ENCODE measurements at places on chromosomes 2 and 18.

- no peak for DNase-seq
Measured at GRCh38 chr18:76981396-76981968, 151.1 kb downstream of the MBP start.

- DNase-seq = no peak
Measured at GRCh38 chr18:3592864-3593263, 142.9 kb downstream of the TGIF1 start.

DNA sequence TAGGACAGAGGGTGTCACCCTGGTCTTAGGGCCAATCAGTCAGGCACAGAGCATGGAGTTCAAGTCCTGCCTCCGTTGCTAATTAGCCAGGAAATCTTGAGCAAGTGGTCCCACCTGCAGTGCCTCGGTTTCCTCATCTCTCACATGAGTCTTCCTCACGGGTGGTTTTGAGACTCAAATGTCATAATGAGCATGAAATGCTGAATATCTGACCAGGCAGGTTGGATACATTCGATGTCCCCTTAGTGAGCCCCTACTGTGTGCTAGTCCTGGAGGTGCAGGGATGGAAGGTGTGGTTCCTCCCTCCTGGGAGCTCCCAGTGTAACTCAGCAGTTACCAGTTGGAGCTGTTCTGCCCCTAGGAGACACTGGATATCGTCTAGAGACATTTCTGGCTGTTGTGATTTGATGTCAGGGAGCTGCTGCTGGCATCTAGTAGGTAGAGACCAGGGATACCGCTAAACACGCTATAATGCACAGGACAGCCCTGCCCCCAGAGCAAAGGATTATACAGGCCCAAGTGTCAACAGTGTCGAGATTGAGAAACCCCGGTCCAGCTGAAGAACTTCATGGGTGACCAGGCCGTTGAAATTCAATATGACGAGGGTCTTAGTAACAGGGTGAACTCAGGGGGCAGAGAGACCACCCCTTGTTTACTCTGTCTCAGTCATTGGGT, 118.5 kb upstream of the TWIST2 start:
- DNase-seq = no peak

DNA sequence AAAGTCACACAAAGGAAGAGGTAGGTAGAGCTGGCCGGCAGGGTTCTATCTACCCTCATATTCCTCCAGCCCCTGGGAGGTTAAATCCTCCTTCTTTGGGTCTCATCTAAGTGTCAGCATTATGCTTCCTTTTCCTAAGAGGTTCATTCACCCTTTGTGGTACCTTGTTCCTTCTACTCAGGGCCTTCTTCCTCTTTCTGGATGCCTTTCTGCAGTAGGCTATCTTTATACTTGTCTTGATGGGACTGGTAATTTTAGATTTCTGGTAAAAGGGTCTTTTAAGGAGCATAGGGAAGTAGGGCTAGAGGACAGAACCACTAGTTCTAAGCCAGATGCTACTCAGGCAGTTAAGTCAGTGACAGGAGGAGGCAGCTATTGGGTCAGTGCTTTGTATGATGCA, 13.7 kb upstream of the TNP1 start:
- DNase-seq = no peak

GRCh38 chr2:45591073-45591472, 20.0 kb downstream of the SRBD1 start:
- DNase-seq = peak; percentile 27

GRCh38 chr2:182166841-182167240, 181.2 kb downstream of the PPP1R1C start:
- DNase-seq = no peak

GRCh38 chr2:204585930-204586329, 40.7 kb downstream of the PARD3B start:
- peak; percentile 7 for DNase-seq

- no peak for DNase-seq
Measured at GRCh38 chr2:9715238-9715637, 84.4 kb upstream of the YWHAQ start.

- no peak for DNase-seq
Measured at GRCh38 chr18:22238036-22238435, 68.6 kb downstream of the GATA6 start.

DNA sequence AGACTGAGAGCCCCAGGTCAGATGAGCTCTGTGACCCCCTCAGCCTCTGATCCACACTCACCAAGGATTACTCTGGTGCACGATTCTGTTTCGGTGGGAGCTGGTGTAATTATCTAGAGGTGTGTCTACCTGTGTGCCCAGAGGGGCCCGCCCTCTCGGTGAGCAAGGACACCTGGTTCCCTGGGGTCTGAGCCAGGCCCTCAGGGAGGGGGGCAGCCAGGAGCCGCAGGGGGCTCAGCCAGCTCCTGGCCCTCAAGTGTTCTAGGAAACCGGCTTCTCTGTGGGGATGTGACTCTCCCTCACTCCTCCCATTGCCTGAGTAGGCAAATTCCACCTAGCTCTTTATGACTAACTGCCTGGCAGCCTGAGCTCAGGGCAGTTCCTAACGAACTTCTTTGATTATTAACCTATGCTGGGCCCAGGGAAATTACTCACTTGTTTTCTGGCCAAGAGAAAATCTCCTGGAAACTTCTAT, 17.4 kb downstream of the AGAP1 start:
- peak; percentile 54 for DNase-seq

GRCh38 chr2:157900203-157900602, 24.1 kb upstream of the ACVR1 start:
- no peak for DNase-seq

DNA sequence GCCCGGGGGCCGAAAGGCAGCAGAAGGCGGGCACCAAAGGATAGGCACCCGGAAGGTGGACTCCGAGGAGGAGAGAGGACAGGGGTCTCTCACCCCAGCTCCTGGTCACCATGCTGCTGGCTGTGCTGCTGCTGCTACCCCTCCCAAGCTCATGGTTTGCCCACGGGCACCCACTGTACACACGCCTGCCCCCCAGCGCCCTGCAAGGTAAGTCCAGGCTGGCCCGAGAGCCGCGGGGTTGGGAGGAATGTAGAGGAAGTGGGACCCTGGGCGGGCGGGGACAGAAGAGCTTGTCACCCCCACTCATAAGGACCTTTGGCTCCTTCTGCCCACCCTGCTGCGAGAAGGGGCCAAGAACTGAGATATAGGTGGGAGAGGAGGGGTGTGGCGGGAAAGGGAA, 301 bp downstream of the PRSS56 start:
- no peak for DNase-seq

GRCh38 chr2:239274391-239275043, 126.3 kb downstream of the HDAC4 start:
- DNase-seq = peak; percentile 75

- DNase-seq = peak; percentile 60
Measured at GRCh38 chr2:151056870-151057269, 204.8 kb downstream of the RBM43 start.

DNA sequence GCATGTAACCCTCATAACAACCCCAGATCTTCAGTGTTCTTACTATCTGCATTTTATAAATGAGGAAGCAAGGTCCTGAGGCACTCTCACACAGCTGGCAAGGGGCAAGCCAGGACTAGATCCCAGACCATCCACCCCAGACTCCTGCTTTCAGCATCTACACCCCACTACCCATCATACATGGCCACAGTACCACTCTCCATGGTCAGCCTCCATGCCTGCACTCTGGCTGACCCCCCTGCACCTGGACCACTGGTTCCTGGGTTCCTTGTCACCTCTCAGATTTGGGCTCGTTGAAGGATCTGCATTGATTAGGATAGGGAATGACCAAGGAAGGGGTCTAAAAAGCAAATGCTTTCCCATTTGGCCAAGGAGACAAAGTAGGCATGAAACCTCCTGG, 36.0 kb upstream of the TEX51 start:
- DNase-seq = no peak

GRCh38 chr2:233837694-233838229, 16.6 kb downstream of the HJURP start:
- no peak for DNase-seq

DNA sequence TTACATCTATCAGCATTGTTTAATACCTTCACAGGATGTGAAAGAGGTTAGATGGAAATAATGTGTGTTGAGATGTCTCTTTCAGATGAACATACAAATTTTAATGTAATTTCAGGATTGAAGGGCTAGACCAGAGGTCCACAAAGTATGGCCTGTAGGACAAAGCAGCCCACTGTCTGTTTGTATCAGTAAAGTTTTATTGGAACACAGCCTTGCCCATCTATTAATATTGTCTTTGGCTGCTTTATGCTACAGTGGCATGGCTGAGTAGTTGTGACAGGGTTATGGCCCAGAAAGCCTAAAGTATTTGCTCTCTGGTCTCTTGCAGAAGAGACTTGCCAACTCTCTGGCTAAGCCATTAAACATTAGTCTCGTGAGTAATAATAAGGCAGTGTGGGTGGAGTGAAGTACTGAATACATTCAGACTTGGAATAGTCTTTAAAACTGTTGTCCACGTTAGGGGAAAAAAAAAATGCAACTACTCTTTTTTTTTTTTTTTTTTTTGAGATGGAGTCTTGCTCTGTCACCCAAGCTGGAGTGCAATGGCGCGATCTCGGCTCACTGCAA, 74.5 kb upstream of the NOSTRIN start:
- DNase-seq = no peak

DNA sequence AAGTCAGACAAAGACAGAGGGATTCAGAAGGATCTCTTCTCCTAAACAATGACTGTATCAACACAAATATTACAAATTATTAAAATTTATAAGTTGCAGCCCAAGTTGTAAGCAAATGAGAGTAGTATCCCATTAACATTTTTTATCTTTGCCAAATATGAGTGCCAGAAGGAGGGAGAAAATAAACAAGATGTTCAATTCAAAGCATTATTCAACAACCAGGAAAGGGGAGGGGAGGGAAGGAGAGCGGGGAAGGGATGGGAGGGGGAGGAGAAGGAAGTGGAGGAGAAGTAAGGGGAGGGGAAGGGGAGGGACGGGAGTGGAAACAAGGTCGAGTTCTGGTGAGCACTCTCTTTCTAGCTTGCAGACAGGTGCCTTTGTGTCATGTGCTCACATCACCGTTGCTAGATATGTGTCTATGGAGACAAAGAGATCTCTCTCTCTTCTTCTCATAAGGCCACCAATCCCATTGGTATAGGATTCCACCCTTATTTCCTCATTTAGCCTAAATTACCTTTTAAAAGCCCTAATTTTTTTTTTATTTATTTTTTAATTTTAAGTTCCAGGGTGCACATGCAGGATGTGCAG, 679.6 kb upstream of the CHAC2 start:
- no peak for DNase-seq

GRCh38 chr2:203470371-203470770, 64.7 kb downstream of the RAPH1 start:
- DNase-seq = no peak

DNA sequence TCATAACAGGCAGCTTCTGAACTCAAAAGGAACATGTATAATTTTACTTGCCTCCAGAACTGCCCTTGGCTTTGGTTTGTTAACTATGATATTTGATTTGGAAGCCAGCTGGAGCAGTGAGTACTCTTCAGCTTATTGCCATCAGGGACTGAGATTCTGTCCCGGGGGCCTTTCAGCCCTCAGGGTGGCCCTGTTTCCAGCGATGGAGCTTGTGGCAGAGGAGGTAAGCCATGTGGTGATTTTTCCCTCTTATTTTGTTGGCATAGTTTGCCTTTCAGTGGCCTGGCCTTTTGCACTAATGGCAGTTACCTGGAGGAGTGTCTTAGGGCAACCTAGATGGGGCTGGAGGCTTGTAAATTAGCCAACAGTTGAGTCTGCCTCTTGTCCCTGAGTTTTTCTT, 1955.0 kb upstream of the LRRTM1 start:
- DNase-seq = no peak

DNA sequence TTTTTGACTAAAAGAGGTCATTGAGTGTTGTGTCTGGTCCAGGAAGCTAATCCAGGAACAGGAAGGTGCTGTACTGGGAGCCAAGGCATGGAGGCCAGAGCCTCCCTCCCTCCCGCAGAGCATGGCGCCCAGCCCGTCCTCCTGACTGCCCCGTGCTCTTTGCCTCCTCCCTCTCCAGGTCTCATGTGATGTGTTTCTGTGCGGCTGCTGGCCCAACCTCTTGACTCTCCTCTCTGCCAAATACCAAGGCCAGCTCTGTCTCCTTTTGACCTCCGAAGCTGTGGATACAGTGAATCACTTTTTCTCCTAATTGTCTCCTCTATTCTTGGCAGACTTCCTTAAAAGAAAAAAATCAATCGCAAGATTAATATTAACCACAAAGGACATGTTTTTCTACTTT, 284.1 kb downstream of the PHLPP1 start:
- no peak for DNase-seq

DNA sequence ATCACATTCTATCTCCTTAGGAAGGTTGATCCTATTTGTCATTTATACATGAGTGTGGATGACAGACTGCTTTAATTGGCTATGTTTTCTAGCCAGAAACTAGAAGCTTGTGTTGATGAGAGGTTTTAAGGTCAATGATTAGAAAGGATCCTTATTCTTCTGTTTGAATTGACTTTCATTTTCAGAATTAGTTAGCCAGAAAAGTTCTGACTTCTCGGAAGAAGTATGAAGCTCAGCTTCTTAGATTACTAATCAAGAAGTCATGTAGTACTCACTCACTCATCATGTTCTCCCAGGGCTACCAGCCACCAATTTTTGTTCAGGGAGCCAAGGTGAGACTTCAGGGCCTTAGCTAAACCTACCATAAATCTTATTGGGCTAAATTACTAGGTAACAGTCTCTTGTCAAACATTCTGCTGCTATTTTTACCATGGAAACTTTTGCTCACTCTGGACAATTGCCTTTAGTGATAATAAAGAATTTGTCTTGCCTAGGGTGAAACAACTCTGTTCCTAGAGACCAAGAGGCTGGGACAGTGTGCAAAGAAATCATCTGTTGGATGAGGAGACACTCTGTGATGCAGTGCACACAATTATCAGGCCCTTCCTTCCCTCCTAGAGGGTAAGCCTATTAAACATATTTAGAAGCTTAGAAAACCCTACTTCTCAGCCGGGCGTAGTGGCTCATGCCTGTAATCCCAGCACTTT, 111.6 kb upstream of the DNMT3A start:
- DNase-seq = no peak

GRCh38 chr2:36734304-36734703, 37.8 kb downstream of the VIT start:
- no peak for DNase-seq

- no peak for DNase-seq
Measured at GRCh38 chr2:28430377-28430765, 37.7 kb downstream of the FOSL2 start.

- peak; percentile 59 for DNase-seq
Measured at GRCh38 chr2:33167622-33168245, 221.0 kb downstream of the LTBP1 start.

GRCh38 chr2:129912871-129913694, 66.4 kb upstream of the RAB6C start:
- DNase-seq = no peak

DNA sequence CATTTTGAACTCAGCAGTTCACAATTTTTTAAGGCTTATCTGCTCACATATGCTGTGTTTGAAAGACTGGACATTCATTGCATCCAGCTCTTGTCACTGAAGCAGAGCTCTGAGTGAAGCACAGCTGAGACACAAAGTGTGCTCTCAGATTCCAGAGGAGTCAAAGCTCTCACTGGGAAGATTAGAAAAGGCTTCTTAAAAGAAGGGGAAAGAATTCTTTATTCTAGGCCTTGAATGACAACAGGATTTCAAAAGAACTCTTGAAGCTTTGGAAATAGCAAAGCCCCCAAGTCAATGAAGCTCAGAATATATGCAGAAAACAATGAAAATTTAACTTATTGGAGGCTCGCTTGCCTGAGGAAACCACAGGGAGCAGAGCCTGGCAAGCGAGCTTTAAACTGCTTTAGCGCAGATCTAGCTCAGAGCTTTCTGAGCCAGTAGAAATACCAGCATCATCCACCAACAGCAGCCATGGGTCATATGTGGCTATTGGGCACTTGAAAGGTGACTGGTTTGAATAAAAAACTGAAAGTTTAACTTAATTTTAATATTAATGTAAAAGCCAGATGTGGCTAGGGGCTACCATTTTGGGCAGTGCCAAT, 369.7 kb downstream of the OSR1 start:
- no peak for DNase-seq

All from fibroblast of skin of scalp (primary cell).